Left ventricle myocardium inferior (tissue), 1 donor: ENCODE measurements at places on chromosomes 3 and 15. TPM values are rescaled to one million over a fixed set of nuclear protein-coding genes. Genes with fewer than 3 reads are reported as not detected.

SCN5A gene
- total RNA-seq: 239 TPM

GRCh38 chr3:32100465-32100864, 6.0 kb upstream of the GPD1L start:
- H3K27me3 ChIP-seq: no peaks in the 10 kb centered on the region
- no peak overlapping the region for H3K4me3 ChIP-seq
- H3K36me3 ChIP-seq: peaks cover 4% of the 10 kb centered on the region

AEN gene
- 10.3 TPM for total RNA-seq

DNA sequence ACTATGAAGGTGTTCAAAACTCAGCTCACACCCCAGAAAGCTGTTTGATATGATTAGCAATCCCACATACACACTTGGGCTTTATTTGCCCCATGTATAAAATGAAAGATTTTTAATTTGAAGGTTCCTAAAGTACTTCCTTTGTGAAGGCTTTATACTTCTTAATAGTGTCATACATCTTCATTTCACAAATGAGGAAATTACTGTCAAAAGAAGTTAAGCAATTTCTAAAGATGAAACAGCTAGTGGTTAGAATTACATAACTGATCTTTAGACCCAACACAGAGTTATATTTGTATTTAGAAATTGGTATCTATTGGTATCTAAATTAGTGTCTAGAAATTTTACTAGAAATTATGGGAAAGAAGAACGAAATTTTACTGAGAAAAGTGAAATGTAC, 7.1 kb downstream of the CD200R1 start:
- H3K36me3 ChIP-seq: no peaks in the 10 kb centered on the region
- H3K27ac ChIP-seq: no peak overlapping the region
- H3K4me3 ChIP-seq: no peak overlapping the region

DNA sequence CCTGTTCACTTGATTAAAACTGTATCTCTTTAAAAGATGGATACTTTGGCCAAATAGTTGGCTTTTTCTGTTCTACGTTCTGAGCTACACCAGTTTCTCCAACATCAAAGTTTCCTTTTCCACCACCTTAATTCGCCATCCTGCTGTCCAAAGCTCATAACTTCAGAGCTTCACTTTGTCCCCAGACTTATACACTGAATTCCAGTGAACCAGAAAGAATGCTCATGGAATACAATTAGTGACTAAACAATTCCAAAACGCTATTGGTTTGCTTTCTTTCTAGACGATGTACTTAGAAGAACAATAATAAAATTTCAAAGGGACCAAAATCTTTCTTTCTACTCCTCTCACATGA, 23.2 kb downstream of the GPR15 start:
- H3K27me3 ChIP-seq: peaks cover 4% of the 10 kb centered on the region
- H3K36me3 ChIP-seq: no peaks in the 10 kb centered on the region
- no peak overlapping the region for H3K4me3 ChIP-seq
- H3K27ac ChIP-seq: no peak overlapping the region
- no peak for DNase-seq

FRMD5 gene
- 62.4 TPM for total RNA-seq

- H3K4me3 ChIP-seq: no peak overlapping the region
- no peaks in the 10 kb centered on the region for H3K36me3 ChIP-seq
- no peak overlapping the region for H3K27ac ChIP-seq
- DNase-seq: no peak
- no peaks in the 10 kb centered on the region for H3K27me3 ChIP-seq
These were observed 48.7 kb downstream of the FGF7 start for GRCh38 chr15:49471733-49472132.

DNA sequence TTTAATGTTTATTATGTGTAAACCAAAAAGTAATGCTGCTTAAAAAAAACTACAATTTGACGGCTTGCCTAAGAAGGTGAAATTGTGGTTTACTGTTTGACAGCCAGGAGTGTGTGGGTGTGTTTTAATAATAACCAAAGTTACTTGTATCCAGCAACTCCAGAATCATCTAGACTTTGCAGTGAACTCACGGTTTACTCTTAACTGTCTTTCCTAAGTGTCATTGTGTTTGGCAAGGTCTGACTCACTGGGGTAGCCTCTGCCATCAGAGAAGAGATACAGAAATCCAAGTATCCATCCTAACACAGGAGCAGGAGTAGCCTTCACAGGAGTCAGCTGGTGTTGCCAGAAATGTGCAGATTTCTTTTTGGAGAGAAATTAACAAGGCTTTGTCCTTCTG, 151.1 kb downstream of the CTNNB1 start:
- peaks cover 6% of the 10 kb centered on the region for H3K4me1 ChIP-seq
- no peak overlapping the region for H3K27ac ChIP-seq
- no peaks in the 10 kb centered on the region for H3K36me3 ChIP-seq
- no peaks in the 10 kb centered on the region for H3K27me3 ChIP-seq
- DNase-seq: no peak

- DNase-seq: no peak
- H3K27ac ChIP-seq: no peak overlapping the region
- no peaks in the 10 kb centered on the region for H3K27me3 ChIP-seq
- no peak overlapping the region for H3K4me3 ChIP-seq
- peaks cover 35% of the 10 kb centered on the region for H3K4me1 ChIP-seq
These were observed 80.9 kb downstream of the STT3B start for GRCh38 chr3:31613654-31614053.

DNA sequence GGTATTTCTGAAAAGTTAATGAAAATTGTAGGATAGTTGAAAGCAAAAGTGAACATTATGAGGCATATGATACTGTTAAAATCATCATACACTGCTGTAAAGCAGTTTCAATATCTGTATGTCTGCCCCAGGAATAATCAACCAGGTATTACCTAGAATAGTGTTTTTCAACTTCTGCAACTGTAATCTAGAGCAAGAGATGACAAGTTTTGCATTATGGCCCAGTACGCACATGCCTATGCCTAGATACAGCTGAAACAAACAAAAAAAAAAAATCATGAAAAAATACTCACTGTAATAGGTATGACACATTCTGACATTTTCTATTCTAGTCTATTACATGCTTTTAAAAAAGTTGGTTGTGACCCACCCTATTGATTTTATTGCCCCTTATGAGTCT, 240.7 kb upstream of the ST8SIA2 start:
- H3K4me1 ChIP-seq: no peaks in the 10 kb centered on the region
- no peak overlapping the region for H3K4me3 ChIP-seq
- no peak overlapping the region for H3K27ac ChIP-seq
- peaks cover 70% of the 10 kb centered on the region for H3K36me3 ChIP-seq

CEMIP gene
- total RNA-seq: 0.44 TPM

ZPLD1 gene
- total RNA-seq: not detected

DNA sequence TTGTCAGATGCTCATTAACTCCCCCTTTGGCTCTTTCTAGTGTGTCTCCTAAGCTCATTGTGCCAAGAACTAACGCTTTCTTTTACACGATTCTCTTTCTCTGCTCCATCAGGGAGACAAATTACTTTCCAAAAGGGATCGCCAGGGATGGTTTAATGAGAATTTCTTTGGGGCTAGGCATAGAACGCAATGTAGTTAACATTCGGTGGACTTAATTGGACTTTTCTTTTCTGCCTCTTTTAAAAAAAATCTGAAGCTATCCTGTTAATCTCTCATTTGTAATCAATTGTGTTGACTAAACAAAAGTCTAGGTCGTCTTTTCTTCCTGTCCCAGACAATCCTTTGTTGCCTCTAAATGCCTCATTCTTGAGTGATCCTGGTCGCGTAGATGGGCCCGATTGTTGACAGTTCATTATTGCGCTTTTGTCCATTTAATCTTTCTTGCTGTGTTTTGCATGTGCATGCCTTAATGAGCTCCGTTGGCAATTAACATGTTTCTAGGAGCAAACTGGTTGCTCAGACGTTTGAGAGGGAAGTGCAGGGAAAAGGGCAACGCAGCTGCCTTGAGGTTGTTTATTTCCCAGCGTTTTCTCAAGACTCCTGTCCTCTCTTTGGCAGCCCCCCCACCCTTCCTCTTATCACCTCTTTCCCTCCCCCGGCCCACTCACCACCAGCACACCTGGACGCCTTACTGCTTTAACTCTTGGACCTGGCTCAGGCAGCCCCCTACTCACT, 7.8 kb downstream of the FEZF2 start:
- H3K27ac ChIP-seq: no peak overlapping the region
- peaks cover 30% of the 10 kb centered on the region for H3K4me1 ChIP-seq
- no peaks in the 10 kb centered on the region for H3K36me3 ChIP-seq

DNA sequence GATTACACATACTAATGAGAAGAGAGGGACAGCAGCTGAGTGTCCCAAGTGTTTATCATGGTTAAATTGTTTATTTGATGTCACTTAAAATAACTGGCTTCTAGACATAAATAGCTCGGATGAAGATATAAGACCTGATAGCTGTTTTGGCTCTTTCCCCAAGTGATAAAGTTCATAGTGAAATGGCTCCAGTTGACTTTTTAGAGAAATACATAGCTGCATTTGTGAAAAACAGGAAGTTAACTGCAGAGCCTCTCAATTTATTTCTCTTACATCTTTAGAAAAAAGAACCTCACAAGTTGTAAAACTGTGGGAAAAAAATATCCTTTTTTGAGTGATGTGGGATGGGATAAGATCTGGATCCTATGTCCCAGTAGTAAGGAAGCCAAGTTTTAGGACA, 332.9 kb upstream of the RASGRP1 start:
- peaks cover 21% of the 10 kb centered on the region for H3K4me1 ChIP-seq
- H3K27ac ChIP-seq: peak overlapping the region; percentile 21
- no peak for DNase-seq
- H3K4me3 ChIP-seq: no peak overlapping the region
- H3K27me3 ChIP-seq: no peaks in the 10 kb centered on the region

- no peaks in the 10 kb centered on the region for H3K27me3 ChIP-seq
- H3K27ac ChIP-seq: peak overlapping the region; percentile 96
- H3K36me3 ChIP-seq: peaks cover 10% of the 10 kb centered on the region
- H3K4me1 ChIP-seq: peaks cover 73% of the 10 kb centered on the region
- H3K4me3 ChIP-seq: peak overlapping the region; percentile 95
These were observed 1.4 kb downstream of the PFN2 start for GRCh38 chr3:149969110-149969939.

DNA sequence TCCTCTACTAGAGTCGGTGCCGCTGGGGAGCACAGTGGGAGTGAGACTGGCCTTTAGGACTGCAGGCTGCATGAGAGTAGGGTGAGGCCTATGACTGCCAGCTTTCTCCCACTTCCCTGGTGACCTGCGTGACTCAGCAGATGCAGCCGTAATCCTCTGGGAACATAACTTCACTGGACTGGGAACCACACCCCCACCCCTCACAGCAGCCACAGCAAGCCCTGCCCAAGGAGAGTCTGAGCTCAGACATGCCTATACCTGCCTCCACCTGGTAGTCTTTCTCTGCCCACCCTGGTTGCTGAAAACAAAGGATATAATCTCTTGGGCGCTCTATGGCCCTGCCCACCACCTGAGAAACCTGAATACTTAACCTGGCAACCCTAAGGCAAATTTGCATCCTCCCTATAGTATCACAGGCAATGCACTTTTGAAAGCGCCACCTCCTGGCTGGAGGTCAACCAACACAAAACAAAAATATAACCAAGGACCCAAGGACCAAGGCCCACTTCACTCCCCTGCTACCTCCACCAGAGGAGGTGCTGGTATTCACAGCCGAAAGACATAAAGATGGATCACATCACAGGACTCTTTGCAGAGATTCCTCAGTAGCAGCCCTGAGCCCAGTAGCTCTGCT, 308.9 kb downstream of the CTNNB1 start:
- no peak for DNase-seq
- no peak overlapping the region for H3K27ac ChIP-seq
- H3K4me1 ChIP-seq: no peaks in the 10 kb centered on the region
- no peak overlapping the region for H3K4me3 ChIP-seq
- H3K36me3 ChIP-seq: no peaks in the 10 kb centered on the region

DNA sequence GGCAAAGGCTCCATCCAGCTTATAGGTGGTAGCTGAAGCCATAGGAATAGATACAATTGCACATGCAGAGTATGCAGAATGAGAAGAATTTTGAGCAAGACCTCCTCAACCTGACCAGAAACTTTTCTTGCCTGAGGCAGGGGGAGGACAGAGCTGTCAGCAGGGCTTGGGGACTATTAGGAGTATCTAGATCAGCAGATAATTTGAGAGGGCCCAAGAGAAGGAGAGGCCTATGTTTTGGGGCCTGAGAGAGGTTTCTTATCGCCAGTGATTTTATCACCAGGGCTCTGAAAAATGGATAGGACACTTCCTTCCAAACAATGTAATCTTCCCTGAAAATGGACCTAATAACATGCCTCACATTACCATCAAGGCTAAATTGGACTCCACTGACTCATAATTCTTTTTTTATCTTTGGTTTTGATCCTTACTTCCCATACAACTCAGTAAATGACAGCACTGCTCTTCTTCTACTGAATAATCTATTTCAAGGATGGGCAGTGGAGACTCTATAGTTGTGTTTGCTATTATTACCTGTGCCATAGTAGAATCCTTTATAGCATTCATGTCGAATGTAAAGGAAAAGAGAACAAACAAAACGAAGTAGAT, 15.8 kb upstream of the RAMAC start:
- peaks cover 22% of the 10 kb centered on the region for H3K4me1 ChIP-seq
- peak overlapping the region; percentile 49 for H3K27ac ChIP-seq
- no peaks in the 10 kb centered on the region for H3K36me3 ChIP-seq
- no peaks in the 10 kb centered on the region for H3K27me3 ChIP-seq
- H3K4me3 ChIP-seq: no peak overlapping the region

MUSTN1 gene
- total RNA-seq: 32.7 TPM

DNA sequence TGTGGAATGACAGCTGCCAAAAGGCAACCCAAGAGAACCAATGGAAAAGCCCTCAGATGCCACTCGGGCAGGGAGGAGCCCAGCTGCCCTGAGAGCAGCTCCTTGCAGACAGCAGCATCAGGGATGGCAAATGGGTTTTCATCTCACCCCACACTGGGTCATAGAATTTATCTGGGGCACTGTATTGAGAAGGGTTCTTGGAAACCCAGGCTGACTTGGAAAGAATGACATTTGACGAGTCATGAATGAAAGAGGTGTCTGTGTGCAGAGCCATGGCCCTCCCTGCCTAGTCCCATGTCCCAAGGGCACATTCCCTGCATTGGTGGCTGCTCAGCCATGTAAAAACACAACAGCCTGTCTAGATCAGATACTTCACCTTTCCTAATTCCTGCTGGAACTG, 157.9 kb upstream of the BHLHE40 start:
- no peaks in the 10 kb centered on the region for H3K27me3 ChIP-seq
- peaks cover 19% of the 10 kb centered on the region for H3K4me1 ChIP-seq
- H3K36me3 ChIP-seq: peaks cover 51% of the 10 kb centered on the region
- no peak overlapping the region for H3K27ac ChIP-seq

- peaks cover 13% of the 10 kb centered on the region for H3K27me3 ChIP-seq
- no peak overlapping the region for H3K4me3 ChIP-seq
- H3K36me3 ChIP-seq: no peaks in the 10 kb centered on the region
- no peaks in the 10 kb centered on the region for H3K4me1 ChIP-seq
These were observed 7.0 kb upstream of the BMF start for GRCh38 chr15:40115670-40116093.

CPB1 gene
- not detected for total RNA-seq

GRCh38 chr3:146577662-146578061, 27.5 kb downstream of the PLSCR5 start:
- H3K36me3 ChIP-seq: no peaks in the 10 kb centered on the region
- no peak for DNase-seq
- H3K27ac ChIP-seq: no peak overlapping the region
- no peaks in the 10 kb centered on the region for H3K27me3 ChIP-seq
